ENCODE measurements at places on chromosomes 2 and 18.

GRCh38 chr2:197804758-197805714 is 643 bp downstream of the PLCL1 start:
- no peak for DNase-seq

DNA sequence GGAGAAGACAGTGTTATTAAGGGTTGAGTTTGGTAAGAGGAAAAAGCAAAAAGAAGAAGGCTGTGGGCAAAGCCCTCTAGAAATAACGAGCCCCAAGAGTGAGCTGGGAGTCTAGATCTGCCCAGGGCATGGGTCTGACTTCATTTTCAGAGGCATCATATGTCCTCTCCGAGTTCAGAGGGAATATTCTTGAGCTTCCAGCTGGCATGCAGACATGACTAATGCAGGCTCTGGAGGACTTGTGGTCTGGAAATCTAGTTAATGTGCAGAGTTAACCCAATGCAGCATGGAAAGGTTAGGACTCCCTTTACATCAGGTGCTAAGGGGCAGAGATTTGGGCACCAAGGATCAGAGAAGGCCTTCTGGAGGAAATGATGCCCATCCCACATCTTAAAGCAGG is 7.3 kb downstream of the ACMSD start:
- DNase-seq: no peak

- no peak for DNase-seq
These were observed 200.9 kb downstream of the NYAP2 start for GRCh38 chr2:225600444-225600843.

GRCh38 chr18:41036346-41036745 is 918.7 kb upstream of the PIK3C3 start:
- DNase-seq: no peak
